Activated naive CD4-positive, alpha-beta T cell treated with anti-CD3 and anti-CD28 coated beads, Interleukin-2, amount 10 ng/mL, durations not matched to agents 7 days and 5 days (primary cell): ENCODE measurements at places on chromosomes 4 and X.

DNA sequence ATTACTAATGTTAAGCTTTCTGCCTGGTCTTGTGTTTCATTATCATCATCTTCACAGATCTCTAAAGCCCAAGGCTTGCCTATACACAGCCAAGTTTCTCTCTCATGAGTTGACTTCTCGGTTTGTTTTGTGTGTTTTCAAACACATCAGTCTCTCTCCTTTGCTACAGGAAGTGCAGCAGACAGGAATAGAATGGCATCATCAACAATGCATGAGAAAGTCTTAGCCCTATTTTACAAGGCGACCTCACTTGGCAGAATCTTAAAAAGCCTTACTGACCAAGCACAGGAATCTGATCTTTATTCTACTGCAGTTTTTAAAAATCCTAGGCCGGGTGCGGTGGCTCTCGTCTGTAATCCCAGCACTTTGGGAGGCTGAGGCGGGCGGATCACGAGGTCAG, 36.8 kb downstream of the CC2D2A start:
- DNase-seq: no peak

DNA sequence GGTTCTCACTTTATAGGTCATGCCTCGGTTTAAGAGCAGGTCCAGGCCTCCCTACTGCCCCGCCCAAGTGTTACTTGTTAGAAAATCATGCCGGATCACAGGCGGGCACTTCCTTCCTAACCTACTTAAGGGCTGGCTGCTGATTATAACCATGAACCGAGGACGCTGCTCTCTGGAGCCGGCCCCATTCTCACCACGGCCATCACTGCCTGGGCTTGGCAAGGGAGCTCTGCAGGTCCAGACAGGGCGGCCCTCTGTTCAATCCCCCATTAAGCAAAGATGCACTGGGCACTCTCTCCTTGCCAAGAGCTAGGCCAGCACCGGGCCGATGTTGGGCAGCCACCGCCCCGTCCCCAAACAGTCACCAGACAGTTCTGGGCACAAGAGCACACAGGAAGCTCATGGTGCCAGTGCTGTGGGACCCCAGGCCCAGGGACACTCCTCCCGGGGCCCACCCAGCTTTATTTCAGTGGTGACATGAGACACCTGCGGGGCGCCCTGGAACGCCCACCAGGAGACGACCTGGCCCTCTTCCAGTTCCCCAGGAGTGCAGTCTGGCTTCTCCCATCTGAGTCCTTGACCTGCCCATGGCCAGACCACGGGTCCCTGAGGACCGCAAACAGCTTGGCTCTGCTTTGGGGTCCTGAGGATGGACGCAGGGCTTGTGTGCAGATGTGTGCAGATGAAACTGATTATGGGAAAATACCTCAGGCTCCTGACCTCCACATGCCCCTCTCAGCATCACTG, 44.0 kb downstream of the ABLIM2 start:
- no peak for DNase-seq

DNA sequence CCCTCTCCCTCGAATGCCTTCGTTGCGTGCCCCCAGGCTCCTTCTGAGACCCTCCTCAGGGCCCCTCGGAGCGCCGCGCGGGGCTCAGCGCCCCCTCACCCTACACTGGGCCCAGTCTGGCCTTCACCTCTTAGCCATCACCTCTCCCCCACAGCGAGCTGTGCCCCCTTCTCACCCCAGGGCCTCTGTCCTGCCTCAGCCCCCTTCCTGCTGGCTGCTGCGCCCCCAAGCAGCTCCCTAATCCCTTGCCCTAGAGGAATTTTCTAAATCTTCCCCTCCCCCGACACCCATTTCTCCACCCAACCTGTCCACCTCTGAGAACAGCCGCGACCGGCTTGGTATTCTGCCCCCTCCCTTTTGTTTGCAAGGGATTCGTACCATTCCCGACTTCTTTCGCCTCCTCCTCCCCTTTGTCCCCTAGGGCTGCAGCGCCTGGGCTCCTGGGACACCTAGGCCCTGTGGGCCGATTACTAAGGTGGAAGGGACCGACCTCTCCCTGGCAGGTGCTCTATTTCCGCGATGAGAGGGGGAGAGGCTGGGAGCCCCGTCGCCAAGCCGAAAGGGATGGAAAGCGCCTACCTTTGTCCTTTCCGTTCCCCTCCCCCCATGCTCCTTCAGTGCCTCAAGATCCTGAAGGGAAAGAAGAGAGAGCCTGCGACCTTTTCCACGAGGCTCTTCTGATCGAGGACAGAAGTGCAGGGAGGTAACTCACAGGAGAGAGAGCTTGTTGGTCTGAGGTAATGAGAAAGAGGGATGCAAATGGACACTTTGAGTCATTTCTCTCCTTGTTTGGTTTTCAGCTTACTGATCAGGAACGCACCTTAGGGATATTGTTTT, 10.9 kb downstream of the DLG3 start:
- DNase-seq: peak; percentile 24

DNA sequence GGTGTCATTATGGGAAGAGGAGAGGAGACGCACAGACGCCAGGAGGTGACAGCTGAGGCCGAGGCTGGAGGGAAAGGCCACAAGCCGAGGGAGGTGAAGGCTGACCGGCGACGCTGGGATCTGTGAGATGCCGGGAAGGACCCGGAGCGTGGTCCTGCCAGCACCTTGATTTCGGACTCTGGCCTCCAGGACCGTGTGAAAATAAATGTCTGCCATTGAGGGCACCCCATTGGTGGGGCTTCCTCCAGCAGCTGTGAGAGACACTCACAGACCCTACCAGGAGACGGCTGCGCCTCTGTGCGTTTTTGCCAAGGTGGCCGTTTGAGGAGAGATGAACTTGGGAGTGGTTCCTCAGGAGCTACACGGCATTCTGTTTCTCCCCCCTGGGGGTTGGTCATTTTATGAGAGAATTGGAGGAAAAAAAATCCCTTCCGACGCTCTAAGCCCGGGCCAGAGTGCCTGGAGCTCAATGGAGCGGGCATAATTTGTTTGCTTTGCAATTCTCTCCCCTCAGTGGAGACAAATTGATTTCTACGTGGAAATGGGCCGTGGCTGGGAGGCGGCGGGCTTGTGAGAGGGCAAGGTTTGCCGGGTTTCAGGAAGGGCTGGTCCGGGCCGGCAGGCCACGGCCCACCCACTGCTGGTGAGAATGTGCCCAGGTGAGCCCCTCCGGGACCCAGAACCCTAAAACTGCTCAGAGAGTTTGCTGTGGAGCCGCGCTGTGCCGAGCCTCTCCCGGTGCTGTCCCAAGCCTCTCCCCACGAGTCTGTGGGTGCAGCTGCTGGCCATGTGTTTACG, 53.9 kb downstream of the CPZ start:
- no peak for DNase-seq

- DNase-seq: no peak
Measured at GRCh38 chr4:47891928-47892327, 22.5 kb downstream of the NFXL1 start.

DNA sequence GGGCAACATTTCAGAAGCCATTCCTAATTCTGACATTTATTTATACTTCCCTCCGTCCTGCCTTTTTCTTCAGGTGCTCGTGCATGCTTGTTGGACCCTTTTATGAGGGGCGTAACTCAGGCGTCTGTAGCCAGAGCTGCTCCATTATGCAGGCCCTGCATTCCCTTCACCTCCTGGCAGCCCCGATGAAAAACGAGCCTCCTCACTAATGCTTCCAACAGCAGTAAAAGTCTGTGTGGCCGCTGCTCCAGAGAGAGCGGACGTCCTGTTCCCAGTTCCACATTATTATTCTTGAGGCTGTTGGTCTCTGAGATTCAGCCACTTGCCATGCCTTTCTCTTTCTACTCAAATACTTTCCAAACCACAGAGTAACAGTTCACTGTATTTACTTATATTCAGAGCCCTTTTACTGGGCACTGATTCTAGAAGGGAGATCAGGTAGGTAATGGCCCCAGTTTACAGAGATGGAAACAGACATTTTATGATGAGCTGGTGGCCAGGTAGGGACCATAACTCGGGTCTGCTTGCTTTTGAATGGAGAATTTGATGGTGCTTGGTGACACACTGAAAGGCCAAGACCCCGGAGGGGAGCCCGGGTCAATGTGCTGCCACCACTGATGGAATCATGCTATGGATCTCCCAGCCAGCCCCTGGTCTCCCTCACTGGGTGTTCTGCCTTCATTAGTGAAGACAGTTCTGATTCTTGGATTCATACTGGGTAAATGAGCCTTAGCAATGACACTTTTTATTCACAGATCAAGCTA, 101.0 kb downstream of the GATB start:
- no peak for DNase-seq

- DNase-seq: no peak
Measured at GRCh38 chr4:25970226-25970675, 56.2 kb downstream of the SMIM20 start.

- DNase-seq: no peak
Measured at GRCh38 chrX:38558686-38559085, 2.7 kb upstream of the TSPAN7 start.

DNA sequence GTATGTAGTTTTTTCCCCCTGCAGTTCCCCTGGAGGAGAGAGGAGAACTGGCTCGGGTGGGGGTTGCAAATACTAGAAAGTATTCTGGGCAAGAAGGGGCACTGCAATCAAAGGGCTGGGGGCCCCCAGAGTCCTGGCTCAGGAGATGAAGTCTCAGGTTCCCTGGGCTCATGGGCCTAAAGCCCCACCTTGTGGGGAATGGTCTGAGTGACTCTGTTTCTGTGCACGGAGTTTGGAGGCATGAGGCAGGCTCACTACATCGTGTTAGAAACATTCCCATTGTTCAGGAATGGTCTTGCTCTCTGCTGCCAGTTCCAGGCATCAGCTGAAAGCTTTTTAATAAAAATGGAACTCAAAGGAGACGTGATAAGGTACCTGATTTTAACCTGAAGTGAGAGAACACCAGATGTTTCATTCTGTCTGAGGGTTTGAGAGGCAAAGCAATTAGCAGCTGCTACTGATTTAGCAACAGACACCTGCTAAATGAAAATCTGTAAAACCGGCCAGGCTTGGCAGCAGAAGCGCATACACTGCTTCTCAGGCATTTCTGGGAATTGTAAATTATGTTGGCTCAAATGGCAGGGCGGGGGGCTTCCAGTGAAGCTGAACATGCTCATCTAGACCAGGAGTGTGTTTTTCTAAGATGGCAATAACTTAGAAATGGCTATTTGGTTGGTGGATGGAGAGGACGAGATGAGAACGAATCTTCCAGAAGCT, 122.7 kb downstream of the TMEM164 start:
- no peak for DNase-seq

- DNase-seq: no peak
Measured at GRCh38 chrX:10576777-10577447, 43.5 kb downstream of the MID1 start.

DNA sequence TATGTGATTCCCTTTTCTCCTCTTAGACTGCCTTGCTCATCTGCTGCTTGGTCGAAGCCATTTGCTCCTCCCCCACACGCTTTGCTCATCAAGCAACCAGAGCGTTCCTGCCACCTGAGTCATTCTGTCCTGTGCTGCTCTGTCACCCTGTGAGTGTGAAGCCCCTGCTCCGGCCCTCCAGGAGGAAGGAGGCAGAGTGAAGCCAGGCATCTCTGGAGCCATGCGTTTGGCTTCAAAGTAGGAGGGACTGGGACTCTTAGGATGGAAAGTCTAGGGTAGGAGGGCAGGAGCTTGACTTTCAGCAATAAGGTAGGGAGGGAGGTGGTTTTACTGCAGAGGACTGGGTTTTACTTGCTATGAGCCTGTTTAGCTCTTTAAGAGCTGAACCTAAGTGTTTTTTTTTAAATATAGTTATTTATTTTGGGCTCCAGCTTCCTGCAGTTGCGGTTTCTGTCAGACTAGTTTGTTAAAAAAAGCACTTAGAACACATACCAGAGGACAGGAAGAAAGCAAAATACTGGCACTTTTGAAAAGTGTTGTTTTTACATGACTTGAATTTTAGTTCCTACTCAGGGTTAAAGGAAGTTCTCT, 63.6 kb downstream of the SPINK2 start:
- DNase-seq: peak; percentile 83

DNA sequence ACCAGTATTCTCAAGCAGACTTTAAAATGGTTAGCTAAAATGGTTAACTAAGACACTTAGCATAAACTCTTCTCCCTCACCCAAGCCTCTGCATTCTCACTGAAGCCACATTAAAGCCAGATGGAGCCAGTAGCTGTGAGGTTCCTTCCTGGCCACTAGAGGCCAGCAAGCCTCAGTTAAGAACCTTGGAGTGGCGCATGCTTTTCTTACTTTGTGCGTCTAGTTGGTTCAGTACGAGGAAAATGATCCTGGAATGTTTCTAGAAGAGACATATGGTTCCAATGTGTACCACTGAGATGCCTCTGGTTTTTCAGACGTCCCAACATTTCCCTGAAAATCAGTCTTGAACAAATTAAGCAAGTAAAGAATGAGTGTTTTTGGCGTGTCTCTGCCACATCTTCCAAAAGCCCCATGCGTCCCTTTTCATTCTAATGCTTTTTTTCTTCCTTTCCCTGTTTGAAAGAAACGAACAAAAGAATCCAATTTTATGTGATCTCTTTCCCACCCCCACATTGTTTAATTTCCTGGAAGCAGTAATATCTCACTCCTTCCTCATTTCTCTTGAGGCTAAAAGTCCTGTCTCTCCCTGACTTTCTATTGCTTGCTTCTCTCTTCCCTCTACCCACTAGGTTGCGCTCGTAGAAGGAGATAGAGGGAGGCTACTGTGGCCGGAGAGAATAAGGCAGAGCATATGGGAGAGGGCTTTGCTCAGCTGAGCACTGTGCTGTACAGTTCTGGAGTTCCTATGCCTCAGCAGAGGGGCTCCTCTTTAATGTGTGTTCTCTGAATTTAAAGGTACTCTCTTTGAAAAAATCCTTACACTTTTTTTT, 82.9 kb upstream of the TAB3 start:
- DNase-seq: peak; percentile 26

DNA sequence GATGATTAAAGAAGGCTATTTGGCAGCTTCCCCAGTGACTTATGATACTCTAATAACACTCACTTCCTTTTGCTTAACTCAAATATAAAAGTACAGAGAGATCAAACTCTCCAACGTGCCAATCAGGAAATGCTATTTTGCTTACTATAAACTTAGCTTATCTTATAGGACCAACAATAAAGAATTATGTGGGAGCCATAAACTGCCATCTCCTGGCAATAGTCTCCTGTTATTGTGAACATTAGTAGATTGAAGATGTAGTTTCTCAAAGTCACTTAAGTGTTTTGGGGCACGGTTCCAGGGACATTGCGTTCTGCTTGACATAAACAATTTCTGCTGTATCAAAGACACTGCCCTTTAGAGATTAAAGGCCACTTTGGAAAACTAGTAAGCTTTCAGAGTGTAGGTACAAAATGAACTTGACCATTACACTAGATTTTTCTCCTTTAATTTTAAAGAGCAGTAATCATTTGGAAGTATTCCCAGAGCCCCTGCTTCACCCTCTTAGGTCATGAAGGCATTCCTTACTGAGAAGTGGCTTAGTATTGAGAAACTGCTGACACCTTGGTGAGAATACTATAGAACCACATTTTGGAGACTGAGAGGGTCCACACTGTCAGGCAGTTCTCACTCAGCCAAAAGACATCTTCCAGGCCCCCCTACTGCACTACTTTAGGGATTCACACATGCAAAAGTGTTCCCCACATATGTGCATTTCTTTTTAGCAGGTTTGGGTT, 51.9 kb downstream of the MAOA start:
- no peak for DNase-seq

GRCh38 chr4:173318648-173319211, 15.4 kb downstream of the HMGB2 start:
- DNase-seq: no peak

DNA sequence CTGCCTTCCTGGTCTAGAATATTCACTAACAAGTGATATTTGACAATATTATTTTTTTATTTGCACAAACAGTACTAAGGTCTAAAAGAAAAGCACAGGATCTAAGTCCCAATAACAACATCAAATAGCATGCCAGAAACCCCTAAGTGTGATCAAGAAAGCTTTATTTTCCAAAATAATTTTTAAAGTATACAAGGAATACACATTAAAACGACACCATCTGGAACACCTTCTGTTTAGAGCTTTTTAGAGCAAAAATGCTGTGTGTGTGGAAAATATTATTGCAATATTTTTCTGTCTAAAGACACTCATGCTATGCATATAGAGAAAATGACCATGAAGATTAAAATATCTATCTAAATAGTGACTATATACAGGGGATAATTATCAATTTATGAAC, 103.1 kb downstream of the ARAP2 start:
- no peak for DNase-seq
